Right ventricle myocardium inferior (tissue), 1 donor: ENCODE measurements at places on chromosomes 16 and 17. TPM values are rescaled to one million over a fixed set of nuclear protein-coding genes. Genes with fewer than 3 reads are reported as not detected.

C1QL1 gene
- 11.3 TPM for total RNA-seq

CDRT4 gene
- total RNA-seq, result 1.8 TPM

DNA sequence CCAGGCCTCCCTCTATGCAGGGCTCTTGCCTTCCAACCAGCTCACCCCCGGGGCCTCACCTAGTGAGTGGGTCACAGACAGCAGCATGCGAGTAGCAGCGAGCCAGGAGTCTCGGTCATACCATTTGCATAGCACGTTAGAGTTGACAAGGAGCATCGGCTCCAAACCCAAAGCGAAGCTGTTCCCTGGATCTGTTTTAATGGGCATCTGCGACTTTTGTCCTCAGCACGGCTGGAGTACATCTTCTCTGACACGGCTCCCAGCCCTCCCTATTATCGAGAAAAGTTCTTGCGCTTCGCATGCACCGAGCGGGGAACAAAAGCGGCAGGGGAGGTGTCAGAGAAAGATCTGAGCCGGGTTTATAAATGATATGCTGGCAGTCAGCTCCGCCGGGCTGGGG, 253.3 kb downstream of the MAF start:
- DNase-seq, result no peak

DNA sequence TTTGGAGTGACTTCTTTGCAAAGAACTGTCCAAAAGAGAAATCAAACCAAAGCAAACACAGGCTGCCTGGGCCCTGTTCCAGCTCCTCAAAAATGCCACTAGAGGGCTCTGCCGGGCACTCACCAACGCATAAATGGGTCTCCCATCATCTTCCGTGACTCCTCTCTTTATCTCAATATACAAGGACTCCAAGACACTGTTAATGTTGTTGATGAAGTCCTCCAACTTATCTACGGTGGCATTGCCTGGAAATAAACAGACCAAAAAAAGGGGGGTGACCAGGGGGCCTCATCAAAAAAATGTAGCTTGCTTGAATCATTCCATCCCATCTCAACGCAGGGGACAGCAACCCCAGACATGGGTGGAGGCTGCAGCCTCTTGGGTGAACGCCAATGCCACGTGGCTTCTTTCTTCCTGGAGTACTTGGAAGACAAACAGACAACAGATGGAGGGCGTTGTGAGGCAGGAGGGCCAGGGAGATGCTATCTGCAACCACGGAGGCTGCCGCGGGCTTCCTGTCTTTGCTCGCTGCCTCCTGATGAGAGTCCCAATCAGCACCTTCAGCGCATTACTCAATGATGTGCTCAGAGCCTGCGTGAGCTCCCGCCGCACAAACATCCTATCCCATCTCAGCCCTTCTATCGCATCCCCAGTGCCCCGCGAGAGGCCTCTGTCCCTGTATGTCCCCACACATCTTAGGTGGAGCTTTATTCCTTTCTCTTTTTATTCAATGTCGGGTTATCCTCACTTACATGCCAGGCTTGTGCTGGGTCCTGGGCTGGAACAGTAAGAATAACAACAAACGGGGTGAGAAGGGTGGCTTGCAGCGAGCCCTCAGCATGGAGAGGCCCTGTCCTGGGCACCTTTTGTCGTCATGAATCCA, 32.0 kb downstream of the KDM8 start:
- DNase-seq, result peak; percentile 90

DNA sequence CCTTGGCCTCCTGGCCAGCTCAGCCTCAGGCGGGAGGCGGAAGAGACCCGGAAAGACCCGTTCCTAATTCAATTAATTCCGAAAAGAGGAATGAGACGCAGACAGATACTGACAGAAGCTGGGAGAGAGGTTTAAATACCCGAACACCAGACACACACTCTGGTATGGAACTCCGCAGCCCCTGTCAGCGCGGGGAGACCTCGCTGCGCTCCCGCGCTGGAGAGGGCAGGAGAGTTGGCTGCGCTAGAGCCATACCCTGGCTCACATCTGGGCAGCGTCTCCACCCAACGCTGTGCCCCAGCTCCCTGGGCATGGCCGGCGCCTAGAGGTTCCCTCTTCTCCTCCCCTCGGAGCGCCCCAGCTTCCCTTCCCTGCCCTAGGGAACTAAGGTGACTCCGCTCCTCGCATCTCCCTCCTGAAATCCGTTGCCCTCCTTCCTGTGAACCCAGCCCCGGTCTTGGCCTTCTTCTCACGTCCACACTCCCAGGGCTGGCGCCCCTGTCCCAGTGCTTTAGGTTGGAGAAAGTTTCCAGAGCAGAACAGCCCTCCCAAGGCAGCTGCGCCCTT, 8.0 kb downstream of the NEUROD2 start:
- DNase-seq, result no peak

DNA sequence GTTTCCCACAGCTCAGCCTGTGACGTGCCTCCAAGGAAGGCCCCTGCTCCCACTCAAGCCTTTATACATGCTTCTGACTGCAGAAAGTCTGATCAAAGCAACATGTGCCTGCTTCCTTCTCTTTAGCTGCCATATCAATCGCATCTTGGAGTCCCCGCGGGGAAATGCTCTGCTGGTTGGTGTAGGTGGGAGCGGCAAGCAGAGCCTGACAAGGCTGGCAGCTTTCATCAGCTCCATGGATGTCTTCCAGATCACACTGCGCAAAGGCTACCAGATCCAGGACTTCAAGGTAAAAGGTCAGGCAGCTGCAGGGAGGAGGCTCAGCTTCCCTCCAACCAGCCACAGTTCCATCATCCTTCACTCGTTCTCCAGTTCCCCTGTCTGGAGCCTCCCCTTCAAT, 189.7 kb downstream of the ZNF18 start:
- no peak for DNase-seq
